NCI-H526 treated with DMSO at 0.1 percent for 48 hours (cell line): ENCODE measurements at places on chromosomes 2 and 18.

DNA sequence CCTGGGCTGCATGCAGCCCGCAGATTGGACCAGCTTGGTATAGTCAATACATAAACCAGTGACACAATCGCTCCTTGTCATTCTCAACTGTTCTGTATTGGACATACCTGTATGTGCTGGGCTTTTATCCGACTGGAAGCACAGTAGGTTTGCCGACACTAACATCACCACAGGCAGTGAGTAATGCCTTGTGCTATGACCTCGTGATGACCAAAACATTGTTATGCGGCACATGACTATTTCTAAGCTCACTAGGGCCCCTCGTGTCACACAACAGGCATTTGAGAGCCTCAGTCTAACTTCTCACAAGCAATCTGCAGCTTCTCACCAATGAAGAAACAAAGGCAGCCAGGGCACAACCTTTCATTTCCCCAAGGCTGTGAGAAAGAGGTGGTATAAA is 320.8 kb downstream of the AFF3 start:
- DNase-seq = no peak

- DNase-seq = peak; percentile 27
Measured at GRCh38 chr2:18435426-18436037, 124.9 kb downstream of the RDH14 start.

GRCh38 chr2:55107436-55107835 is 57.2 kb upstream of the RTN4 start:
- DNase-seq = no peak

- no peak for DNase-seq
Measured at GRCh38 chr18:2891526-2892431, 45.0 kb downstream of the EMILIN2 start.

DNA sequence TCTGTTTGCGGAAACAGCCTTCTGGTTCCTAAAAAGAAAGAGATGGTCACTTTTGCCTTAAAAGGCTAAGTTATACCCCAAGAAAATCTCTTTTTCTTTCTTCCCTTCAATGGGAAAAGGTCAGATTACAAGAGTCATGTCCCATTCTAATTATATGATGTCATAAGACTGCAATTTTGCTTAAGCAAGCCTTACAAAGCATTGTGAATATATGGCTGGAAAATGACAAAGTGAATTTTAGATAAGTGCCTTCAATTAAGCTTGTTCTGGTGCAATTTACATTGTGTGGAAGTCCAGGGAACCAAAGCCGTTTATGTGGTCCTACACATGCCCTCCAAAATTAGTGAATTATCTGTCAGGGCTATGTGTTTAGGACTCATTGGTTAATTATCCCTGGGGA is 7.6 kb upstream of the BMP10 start:
- no peak for DNase-seq

- DNase-seq = no peak
Measured at GRCh38 chr2:219507581-219508443, 6.5 kb upstream of the ASIC4 start.

- DNase-seq = no peak
Measured at GRCh38 chr2:112821142-112821541, 15.4 kb downstream of the IL1B start.

DNA sequence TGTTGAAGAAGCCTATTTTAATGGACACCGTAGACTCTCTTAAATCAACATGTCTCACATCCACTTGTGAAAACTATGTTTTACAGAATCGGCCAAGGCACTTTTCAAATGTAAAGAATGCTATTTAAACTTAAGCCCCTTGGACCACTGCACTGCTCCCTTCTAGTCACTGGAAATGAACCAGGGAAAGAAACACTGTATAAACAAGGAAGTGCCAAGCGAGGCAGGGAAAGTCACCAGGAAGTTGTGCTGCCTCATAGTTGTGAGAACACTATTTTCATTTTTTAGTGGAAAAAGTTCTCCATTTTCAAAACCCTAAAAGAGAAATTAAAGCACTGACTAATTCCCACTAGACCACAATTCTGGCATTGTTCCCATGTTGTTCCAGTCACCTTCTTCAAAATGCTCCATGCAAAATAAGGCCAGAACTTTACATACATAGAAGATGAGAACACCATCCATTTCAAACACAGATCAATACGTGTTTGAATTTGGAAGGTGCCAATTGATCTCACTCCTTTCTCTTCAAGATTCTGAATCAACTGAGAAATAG is 13.5 kb downstream of the CCDC141 start:
- DNase-seq = no peak

GRCh38 chr2:15875969-15876705 is 64.2 kb upstream of the MYCN start:
- DNase-seq = no peak

DNA sequence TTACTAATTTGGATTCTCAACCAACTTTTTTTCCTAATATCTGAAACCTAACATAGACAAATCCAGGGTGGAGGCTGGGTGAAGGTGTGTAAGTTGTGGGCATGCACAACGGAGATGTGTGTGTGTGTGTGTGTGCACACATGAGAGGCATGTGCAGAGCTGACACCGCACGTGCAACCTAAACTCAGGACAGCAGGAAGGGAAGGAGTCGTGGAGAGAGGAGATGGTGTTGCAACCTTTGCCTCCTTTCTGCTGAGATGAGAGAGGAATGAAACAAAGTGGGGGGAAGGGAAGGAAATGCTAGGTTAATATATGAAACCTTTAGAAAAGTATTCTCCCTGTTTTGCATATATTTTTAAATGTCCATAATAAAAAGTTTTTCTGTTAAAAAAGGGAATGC is 64.7 kb downstream of the KCTD1 start:
- no peak for DNase-seq

GRCh38 chr2:118902266-118903028 is 39.5 kb upstream of the MARCO start:
- no peak for DNase-seq

GRCh38 chr2:205531072-205531471 is 151.2 kb upstream of the NRP2 start:
- no peak for DNase-seq

- DNase-seq = peak; percentile 6
Measured at GRCh38 chr2:100610381-100610831, 47.6 kb downstream of the PDCL3 start.

DNA sequence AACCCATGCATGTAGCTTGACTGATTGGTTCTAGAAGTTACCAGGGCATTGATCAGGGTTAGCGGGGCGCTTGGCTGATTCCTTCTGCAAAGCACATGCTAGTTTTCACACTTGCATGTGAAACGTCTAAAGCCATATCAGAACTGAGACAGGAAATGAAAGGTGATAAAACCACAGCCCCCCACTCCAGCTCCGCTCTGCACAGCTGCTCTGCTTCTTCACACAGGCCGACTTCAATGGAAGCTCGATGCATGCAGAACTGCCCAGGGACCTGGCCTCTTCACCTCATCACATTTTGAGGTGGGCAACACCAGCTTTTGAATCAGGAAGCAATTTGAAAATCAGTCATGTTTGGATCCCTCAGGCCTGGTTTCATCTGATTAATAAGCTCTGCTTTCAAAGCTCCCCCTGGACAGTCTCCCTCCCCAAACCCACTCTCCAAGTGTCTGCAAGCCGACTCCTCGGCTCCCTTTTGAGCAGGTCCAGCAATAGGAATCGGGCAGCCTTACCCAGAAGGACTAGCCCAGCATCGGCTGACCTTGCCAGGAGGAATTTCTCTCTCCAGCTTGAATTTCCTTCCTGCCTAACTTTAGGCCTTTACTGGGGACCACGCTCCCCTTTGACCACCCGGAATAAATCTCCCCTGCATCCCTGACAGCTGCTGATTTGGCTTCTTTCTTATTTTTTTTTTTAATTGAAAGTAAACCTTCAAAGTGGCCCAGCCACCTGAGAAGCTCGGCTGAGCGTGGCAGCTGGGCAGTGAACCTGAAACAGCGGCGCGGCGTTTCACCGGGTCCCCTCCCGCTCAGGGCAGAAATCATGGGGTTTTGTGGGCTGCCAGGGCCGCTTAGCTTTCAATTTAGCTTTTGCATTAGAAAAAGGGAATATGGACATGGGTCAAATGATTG is 31.7 kb downstream of the HRH4 start:
- peak; percentile 10 for DNase-seq

GRCh38 chr2:164697688-164698461 is 76.6 kb upstream of the GRB14 start:
- no peak for DNase-seq

DNA sequence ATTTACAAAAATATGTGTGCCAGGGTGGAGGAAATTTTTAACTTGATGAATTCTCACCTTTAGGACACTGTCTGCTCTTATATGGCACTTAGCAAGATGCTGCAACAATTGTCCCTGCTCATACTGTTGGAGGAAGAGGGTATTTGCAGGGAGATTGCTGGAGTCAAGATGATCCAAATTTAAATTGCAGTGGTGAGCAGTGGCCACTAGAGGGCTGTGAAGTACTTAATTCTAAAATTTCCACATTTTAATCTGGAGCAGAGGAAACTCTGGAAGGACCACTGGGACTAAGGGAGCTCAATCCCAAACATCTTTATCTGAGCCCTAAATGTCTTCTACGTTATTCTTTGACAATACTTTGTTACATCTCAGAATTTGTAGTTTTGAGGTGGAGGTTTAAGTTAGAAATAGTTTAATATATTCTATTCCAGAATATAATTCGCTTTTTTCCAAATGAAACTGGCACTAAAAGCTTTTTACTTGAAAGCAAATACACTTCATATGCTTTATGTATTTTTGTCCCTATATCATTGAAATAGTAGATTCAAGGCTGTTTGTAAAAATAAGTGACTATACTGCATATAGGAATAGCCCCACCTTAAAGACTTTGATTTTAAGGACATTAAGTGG is 33.0 kb upstream of the PTH2R start:
- peak; percentile 16 for DNase-seq

DNA sequence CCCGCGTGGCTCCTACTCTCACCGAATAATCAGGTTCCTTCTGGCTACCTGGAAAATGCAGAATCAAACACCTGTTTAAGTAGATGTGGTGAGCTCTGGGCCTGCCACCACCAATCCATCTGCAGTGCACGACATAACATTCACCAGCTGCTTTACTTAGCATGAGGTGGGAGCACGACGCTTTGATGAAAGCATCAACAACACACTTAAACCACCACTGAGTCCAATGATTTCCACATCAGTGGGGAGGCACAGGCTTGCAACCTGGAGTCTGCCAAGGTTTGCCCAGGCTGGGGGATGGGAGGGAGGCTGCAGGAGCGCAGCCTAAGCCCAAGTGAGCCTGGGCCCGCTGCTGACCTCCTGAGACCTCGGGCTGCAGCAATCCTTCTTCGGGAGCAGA is 415.5 kb downstream of the MEIS1 start:
- no peak for DNase-seq
